Right renal pelvis (tissue), 4 donors: ENCODE measurements at places on chromosomes 2 and 18. TPM values are rescaled to one million over a fixed set of nuclear protein-coding genes. Genes with fewer than 3 reads are reported as not detected.

DNA sequence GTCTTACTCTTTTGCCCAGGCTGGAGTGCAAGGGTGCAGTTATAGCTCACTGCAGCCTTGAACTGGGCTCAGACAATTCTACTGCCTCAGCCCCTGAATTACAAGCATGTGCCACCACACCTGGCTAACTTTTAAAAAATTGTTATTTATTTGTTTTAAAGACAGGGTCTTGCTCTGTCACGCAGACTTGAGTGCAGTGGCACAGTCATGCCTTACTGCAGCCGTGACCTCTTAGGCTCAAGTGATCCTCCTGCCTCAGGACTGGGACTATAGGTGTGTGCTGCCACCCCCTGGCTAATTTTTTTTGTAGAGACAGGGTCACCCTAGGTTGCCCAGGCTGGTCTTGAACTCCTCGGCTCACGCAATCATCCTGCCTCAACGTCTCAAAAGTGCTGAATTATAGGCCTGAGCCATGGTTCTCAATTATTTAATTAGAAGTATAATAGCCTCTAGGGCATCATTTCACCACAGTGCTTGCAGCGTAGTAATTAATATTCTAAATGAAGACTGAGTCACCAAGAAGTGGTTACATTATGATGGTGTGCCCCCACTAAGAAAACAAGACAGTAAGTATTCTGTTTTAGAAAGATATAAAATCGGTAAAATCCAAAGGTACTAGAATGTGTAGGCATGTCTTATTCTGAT, 69.6 kb downstream of the EML4 start:
- DNase-seq: no peak

GRCh38 chr18:36405611-36406010, 108.1 kb downstream of the FHOD3 start:
- no peak for DNase-seq

The UGT1A4 gene
- polyA plus RNA-seq: not detected

The CHRND gene
- 0.65 TPM for polyA plus RNA-seq

- no peak for DNase-seq
Observed at GRCh38 chr18:79919089-79919488, 32.4 kb downstream of the SLC66A2 start.

GRCh38 chr2:45282646-45283045, 273.4 kb upstream of the SIX2 start:
- no peak for DNase-seq

DNA sequence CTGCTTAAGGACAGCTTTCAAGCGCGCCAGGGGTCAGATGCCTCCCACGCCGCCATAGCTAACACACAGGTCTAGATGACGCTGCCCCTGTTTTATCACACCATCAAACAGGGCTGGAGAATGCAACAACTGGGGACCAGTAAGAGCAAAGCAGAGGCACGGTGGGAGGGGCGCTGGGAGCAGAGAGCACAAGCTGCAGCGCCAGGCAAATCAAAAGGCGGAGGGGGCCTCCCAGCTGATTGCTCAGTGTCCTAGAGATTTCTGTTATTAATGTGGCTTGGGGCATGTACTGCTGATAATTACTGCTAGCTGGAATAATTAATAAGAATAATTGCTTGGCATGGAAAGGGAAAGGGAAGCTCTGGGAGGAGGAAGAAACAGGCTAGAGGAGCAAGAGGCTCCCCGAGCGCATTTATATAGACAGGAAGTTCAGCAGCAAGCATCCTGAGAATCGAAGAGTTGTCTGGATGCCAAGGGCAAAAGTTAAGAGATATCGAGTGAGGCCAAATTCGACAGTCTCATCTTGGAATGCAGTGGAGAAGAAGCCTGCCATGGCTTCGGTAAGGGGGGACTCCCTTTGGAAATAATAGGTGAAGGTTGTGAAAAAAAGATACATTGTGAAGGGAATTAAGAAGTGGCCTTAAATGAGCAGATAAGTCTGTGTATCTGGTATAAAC, 104.5 kb upstream of the ZNF521 start:
- DNase-seq: no peak

DNA sequence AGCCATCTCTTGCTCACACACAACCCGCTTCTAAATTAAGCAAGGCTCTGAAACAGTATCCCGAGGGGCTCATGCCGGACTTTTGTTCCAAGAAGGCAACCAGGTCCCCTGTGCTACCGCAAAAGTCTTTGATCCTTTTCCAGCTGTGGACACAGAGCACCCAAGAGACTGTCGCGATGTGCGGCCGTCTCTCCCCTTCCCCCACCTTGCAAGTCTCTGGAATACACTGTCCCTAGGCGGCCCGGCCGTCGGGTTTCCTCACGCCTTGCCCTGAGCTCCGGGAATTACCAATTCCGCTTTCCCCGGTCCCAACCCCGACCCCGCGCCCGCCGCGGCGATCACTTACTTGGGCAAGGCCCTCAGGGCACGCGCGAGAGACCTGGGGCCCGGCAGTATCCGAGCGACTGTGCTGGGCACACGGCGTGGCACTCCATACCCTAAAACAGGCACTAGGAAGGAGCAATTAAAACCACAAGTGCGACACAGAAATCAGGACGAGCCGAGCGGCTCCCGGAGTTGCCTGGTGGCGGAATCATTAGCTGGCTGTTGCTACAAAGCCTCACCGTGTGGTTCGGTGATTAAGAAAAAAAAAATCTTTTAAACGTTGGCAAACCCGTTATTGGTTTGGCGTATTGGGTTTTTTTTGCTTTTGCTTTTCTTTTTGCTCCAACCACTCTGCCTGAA, 2.2 kb upstream of the DLX1 start:
- no peak for DNase-seq

- no peak for DNase-seq
Observed at GRCh38 chr2:187364696-187365095, 83.4 kb downstream of the CALCRL start.

The RANBP2 gene
- 65.8 TPM for polyA plus RNA-seq

The ANO7 gene
- polyA plus RNA-seq: 2.6 TPM

The VWC2L gene
- 0.10 TPM for polyA plus RNA-seq

The PLCL1 gene
- 22.5 TPM for polyA plus RNA-seq

DNA sequence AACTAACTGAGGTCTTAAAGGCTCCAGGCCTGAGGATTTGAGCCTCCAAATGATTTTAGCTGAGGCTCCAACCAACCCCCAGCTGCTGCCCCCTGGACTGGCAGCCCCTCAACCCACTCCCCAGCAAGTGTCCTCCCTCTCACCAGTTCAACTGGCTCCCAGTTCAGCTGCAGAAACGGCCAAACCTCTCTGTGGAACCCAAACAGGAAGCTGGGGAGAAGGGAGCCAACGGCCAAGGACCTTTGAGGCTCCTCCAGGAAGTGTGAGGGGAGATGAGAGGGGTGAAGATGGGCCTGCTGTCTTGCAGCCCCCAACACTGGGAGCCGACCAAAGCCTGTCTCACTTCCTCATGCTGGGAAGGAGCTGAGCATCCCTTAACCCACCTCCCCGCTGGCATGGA, 24.9 kb downstream of the ZFP36L2 start:
- no peak for DNase-seq
